ENCODE measurements at places on chromosomes 7 and 10.

DNA sequence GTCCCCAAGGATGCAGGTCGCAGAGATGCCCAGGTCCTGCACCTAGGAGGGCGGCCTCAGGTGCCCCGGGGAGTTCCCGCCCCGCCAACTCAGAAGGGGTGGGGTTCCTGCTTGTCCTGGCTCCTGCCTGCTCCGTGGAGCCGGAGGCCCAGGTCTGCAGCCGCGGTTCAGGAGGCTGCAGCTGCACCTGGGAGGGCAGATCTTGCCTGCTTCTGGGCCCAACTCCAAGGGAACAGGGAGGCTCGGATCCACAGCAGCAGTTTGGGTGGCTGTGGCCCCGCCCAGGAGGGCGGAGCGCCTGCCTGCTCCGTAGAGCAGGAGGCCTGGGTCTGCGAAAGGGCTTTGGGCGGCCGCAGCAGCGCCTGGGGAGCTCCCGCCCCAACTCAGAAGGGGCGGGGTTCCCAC is 108.2 kb upstream of the EGR2 start:
- DNase-seq, result no peak

DNA sequence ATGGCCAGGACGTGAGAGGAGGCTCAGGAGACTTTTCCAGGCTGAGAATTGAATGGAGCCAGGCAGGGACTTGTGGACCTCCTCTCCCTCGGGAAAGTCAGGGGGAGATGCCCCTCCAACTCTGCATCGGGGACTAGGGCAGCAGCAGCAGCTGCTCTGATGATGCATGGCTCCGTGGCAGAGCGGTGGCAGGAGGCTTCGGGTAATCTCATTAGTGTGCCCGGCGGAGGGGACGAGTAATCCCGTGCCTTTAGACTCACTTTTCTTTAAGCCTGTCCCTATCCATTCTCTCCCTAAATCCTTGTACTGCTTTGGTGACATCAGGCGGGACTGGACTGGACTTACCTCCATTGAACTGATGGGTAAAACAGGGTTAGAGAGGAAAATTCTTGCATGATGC is 75.1 kb downstream of the ZMIZ1 start:
- DNase-seq, result no peak

- DNase-seq, result no peak
Measured at GRCh38 chr10:7563770-7564169, 103.0 kb downstream of the ITIH5 start.

DNA sequence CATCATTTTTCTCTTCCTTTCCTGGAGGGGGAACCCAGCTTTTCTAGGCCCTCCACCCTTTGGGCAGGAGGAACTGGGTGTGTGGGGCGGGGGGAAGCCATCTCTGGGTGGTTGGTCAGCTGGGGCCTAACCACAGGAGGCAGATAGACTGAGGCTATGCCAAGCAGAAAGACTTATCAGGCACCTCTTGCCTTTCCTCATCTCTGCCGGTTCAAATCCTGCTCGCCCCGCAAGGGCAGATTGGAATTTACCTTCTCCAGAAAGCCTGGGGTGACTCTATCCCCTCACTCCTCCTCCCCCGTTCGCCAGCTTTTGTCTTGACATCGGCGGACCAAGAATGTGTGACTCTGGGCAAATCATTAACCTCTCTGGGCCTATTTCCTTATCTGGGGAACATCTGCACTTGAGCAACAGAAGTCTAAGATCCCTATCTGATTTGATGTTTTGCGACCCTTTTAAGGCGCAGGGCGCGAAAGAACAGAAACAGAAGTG is 584 bp upstream of the GARS1 start:
- DNase-seq, result peak; percentile 23

DNA sequence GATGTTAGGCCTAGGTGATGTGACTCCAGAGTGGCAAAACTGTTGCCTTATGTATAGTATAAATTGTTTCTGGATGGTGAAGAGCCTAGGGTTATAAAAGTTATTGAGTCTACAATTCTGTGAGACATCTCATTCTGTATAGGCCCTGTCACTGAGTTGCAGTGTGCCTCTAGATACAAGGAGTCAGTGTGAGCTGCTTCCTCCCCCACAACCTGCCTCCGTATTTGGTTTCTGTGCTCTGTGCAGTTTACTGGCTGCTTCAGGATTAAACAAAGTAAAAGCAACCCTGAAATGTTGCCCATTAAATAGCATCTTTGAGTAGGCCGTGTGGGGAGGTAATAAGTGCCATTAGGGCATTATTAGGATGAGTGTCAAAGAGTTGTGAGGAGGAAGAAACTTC is 1.9 kb upstream of the IFRD1 start:
- no peak for DNase-seq

DNA sequence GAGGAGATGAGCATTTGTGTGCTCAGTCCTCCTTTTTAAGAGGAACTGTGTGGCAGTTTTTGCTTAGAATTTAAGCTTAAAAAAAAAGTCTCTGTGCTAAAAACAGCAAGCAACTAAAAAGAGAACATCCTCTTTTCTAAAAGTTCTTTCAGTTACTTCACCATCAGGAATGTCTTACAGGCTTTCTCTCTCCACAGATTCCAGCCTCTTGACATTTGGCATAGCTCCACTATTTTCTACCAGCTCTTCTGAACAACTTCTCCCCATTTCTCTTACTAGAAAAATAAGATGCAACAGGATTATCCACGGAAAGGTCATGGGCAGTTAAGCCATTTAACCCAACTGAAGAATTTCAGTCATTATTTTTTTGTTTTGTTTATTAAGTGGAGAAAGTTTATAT is 13.2 kb downstream of the PCLO start:
- DNase-seq, result no peak

DNA sequence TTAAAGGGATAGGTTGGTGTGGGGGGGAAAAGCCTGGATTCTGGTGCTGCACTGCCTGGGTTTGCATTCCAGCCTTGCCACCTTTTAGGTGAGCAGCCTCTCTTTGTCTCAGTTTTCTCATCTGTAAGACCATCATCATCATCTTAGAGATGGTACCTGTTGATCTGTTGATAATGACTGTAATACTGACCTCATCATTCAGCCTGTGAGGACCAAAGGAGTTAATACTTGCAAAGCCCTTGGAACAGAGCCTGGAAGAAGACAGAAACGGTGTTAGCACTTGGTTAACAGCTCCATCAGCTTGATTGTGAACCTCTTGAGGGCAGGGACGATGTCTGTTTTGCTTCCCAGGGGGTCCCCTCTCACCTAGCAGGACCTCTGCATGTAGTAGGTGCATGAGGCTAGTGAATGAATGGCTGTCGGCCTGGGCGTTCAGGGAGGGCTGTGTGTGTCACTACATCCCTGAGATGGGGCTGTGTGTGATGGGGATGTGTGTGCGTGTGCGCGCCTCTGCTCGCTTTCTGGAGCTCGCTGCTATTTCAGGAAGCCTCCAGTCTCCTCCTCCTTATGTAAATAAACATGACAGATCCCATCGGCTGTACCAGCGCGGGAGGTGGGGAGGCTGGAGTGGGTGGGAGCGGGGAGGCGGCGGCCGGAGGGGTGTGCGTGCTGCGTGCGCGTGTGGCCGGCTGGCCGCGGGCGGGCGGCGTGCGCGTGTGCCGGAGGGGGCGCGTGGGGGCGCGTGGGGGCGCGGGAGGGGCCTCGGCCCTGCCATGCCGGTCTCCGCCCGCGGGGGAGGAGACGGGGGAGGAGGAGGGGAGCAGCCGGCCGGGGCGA is 61.2 kb downstream of the NEURL1 start:
- no peak for DNase-seq

DNA sequence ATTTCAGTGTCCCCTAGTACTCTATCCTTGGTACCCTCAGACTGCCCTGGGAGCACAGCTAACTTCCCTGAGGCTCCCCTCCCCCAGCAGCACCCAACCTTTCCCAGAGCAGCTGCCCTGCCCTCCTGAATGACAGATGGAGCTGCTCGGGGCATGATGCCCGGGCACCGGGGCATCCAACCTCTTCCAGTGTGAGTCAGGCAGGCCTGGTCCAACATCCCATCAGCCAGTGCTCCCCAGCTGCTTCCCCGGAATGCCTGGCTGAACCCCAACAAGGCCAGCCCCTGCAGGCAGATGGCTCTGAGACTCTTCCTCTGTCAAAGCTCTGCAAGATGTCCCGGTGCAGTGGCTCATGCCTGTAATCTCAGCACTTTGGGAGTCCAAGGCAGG is 11.9 kb upstream of the TSPAN15 start:
- DNase-seq, result no peak

DNA sequence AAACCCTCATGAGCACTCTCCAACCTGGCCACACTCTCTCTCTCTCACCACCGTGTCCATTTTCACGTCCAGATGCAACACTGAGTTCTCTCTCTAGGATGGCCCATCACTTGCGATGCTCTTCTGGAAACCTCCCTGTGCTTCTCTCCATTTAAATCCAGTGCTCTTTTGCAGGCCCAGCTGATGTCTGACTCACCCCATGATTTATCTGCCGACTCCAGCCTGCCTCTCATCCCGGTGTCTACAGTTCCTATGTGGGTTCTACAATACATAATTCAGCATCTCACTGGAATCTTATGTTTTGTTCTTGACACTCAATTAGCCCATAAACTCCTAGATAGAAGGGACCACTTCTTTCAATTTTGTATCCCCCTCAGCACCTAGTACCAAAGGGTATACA is 5.0 kb downstream of the TPK1 start:
- DNase-seq, result no peak

DNA sequence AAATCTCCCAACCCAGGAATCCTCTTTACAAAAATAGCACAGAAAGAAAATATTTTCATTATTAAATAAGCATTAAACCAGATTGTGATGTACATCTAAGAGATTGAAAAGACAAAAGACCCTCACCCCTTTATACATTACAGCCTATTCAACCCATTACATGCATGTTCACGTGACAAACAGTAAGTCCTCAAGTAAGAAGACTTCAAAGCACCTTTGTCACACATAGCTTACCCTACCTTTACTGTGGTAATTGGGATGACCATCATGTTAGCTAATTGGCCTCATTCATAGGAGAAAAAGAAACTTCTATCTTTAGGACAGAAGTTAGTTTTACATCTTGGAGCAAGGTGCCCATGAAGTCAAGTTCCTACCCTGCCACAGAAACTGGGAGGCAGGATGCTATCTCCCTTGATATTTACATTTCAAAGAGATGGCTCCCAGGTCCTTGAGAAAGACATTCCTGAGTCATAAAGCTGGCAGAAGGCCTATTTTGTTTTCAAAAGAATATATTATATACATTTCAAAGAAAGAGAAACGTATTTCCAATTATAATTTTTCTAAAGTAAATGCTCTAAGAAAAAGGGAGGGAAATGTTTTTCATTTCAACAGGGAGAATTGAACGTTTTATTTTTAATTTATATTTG is 48.1 kb downstream of the GNAI1 start:
- no peak for DNase-seq

DNA sequence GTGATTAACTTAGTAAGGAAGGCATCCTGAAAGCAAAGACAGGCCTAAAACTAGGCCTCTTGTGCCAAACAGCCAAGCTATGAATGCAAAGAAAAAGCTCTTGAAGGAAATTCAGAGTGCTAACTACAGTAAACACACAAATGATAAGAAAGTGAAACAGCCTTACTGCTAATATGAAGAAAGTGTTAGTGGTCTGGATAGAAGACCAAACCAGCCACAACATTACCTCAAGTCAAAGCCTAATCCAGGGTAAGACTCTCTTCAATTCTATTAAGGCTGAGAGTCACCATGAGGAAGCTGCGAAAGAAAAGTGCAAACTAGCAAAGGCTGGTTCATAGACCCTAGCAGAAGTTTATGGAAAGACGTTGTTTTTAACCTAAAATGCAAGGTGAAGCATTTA is 66.0 kb downstream of the IPMK start:
- no peak for DNase-seq

GRCh38 chr10:33241351-33241750 is 93.1 kb downstream of the NRP1 start:
- no peak for DNase-seq

DNA sequence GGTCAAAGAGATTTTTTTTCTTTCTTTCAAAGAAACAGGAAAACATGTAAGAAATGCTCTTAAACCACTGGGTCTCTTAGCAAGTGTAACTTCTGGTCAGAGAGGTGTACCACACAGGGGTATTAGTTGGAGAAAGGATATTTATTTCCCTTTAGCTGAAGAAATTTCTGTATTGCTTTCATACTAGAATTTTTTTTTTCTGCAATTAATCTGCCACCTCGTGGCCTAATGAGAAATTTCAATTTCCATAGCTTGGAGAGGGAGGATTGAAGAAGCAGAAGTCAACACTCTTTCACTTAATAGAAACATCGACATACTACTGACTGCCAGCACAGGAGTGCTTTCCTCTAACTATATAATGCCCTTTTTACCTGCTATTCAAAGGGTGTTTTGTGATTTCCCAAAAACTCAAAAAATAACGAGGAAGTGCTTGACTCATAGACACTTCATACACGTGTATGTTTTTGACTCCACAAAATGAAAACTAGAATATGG is 177.6 kb upstream of the NAMPT start:
- no peak for DNase-seq

DNA sequence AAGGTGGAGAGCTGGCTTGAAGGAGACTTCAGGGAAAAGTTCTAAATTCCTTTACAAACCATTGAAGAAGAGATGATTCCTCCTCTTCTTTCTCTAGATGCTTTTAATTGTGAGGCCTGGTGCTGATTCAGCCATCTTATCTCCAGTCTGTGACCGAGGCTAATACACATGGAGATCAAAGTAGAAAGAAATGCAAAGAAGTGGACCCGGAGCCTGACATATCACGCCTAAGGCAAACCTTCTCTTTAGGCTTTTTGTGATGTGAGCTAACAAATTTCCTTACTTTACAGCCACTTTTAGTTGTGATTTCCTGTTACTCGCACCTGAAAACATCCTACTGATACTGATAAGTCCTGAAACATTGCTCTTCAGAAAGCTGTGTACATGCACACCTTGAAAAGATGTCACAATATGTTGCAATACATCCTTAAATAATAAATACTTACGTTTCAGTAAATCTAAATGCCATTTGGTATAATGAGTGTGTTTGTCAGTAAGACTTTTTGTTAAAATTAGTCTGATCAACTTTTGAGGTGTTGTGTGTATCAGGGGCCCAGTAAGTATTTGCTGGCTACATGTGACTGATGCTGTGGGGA is 192.4 kb downstream of the BAMBI start:
- no peak for DNase-seq

GRCh38 chr7:123351516-123352505 is 152.0 kb upstream of the SLC13A1 start:
- no peak for DNase-seq

DNA sequence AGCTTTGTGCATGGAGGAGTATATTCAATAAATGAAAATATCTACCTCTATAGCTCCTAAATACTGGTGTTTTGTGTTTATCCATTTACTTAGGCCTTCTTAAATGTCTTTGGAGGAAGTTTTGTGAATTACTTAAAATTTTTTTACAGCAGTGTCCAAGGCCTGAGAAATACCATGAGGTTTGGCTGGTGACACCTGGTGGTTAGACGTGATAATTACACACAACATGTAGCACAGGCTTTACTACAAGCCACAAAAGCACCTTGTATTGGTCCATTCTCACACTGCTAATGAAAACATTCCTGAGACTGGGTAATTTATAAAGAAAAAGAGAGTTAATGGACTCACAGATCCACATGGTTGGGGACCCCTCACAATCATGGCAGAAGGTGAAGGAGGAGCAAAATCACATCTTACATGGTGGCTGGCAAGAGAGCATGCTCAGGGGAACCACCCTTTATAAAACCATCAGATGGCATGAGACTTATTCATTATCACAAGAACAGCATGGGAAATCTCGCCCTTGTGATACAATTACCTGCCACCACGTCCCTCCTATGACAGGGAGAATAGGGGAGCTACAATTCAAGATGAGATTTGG is 20.6 kb downstream of the HYAL4 start:
- DNase-seq, result peak; percentile 7
